ENCODE measurements at places on chromosomes 1 and 21. TPM values are rescaled to one million over a fixed set of nuclear protein-coding genes. Genes with fewer than 3 reads are reported as not detected.
A peak's percentile ranks its signal among the peaks of the same experiment; 100 is the strongest.

GRCh38 chr21:44983421-44984206, 43.8 kb downstream of the SLX9 start:
- H3K36me3 ChIP-seq = no peaks in the 10 kb centered on the region
- no peak for DNase-seq
- no peak overlapping the region for H3K4me3 ChIP-seq
- H3K27me3 ChIP-seq = no peaks in the 10 kb centered on the region
- peak overlapping the region; percentile 31 for H3K27ac ChIP-seq

The TSPAN2 gene
- 3.5 TPM for total RNA-seq

- H3K36me3 ChIP-seq = no peaks in the 10 kb centered on the region
- peaks cover 18% of the 10 kb centered on the region for H3K4me1 ChIP-seq
- no peak for DNase-seq
- H3K4me3 ChIP-seq = no peak overlapping the region
- no peak overlapping the region for H3K27ac ChIP-seq
Measured at GRCh38 chr1:193846876-193847604, 660.6 kb upstream of the B3GALT2 start.

The PLD5 gene
- not detected for total RNA-seq

Data from osteocyte (in vitro differentiated cells).